RCC 7860 (cell line): ENCODE measurements at places on chromosomes 4 and X.

- no peak for DNase-seq
These were observed 12.4 kb upstream of the TDO2 start for GRCh38 chr4:155891058-155891457.

- no peak for DNase-seq
These were observed 21.1 kb downstream of the PDE6B start for GRCh38 chr4:646460-646859.

- DNase-seq = peak; percentile 84
These were observed 14.4 kb downstream of the CHIC1 start for GRCh38 chrX:73577361-73577760.

DNA sequence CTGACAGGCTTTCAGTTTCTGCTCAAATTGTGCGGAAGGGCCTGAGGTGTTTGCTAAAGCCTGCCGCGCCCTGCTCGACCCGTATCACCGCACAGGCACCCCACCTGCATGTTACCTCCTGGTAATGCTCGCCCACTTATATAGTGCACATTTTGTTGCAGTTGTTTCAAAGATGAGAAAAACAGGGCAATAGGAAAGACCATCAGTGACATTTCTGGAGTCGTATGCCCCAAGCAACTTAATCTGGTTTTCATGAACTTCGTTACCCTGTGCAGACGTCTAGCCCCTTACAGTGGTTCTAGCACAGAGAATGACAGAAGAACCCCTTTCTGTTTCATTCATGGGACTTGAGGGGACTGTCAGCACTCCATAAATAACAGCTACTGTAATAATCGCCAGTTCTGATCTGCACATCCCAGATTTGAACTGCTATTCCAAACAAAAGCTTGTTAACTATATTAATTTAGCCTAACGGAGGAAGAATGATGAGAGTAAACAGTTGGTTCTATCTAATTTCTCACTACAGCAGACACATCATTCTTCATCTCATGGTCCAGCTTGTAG is 940 bp upstream of the DCTD start:
- no peak for DNase-seq

- no peak for DNase-seq
These were observed 48.5 kb upstream of the NRK start for GRCh38 chrX:105773801-105774200.

- peak; percentile 3 for DNase-seq
These were observed 138.3 kb upstream of the PUDP start for GRCh38 chrX:7286168-7286837.

GRCh38 chr4:101200561-101200960 is 146.8 kb downstream of the PPP3CA start:
- peak; percentile 92 for DNase-seq

DNA sequence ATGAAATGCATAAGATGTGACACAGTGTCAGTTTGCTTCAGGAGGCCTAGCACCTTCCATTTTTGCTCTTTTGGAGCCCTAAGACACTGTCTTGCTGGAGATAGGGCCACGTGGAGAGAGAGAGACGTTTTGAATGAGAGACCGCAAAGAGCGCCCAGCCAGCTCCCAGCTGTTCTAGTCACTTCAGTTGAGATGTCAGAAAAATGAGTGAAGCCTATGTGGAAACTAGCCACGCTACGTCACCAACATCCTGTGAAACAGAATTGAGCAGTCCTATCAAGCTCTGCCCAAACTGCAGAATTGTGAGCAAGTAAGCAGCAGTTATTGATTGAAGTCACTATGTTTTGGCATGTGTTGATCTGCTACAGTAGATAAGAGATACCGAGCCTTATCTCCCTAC is 13.1 kb downstream of the GPR82 start:
- no peak for DNase-seq

DNA sequence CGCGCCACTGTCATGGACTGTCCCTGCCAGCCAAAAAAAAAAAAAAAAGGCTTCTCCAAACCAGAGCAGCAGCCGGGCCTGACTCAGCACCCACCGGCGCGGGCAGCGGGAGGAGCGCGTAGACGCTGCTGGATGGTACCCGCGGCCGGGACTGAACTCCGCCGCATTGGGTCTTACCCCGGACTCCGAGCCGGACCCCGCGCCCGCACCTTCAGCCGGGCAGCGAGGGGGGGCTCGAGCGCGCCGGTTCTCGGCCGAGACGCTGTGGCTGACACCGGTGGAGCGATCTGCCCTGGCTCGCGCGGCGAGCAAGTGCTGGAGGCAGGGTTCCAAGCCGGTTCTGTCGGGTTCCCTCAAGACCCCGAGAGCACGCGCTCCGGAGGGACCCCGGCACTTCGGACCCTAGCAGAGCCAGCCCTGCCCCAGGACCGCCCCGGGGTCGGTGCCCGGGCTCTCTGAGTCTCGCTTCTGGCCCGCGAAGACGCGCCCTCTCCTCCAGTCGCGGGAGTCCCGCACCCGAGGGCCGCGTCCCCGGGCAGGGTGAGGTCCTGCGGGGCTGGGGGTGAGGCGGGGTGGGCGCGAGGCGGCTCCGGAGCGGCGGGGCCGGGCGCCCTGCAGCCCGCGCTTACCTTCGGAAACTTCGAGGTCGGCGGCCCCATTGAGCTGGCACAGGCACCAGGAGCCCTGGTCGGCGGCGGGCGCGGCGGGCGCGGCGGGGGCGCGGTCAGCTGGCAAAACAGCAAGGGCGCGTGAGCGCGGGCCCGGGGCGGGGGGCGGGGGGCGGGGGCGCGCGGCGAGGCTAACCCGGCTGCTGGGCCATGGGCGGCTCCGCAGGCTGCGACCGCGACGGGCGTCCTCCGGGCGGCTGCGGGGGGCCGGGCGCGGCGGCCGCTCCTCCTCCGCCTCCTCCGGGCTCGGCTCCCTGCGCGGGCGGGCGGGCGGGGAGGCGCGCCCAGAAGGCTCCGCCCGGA is 11.8 kb upstream of the MAN2B2 start:
- no peak for DNase-seq

DNA sequence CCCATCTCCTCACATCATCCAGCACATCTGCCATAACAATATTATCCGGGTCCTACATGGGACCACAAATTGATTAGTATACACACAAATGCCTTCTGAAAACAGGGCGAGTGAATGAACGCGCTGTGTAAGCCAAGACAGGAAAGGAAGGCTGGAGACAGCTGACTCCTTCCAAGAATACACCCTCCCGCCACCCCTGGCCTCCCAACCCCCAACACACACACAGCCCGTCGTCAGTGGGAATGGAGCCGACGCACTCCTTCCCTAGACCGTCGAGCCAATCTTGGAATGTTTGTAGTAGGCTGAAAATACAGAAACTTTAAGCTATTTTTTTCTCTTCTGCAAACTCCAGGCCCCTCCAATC is 319 bp upstream of the MAGEH1 start:
- DNase-seq = no peak

GRCh38 chrX:135308345-135308855 is 880 bp upstream of the ETDC start:
- DNase-seq = no peak

GRCh38 chrX:30706216-30706775 is 53.1 kb downstream of the GK start:
- no peak for DNase-seq

DNA sequence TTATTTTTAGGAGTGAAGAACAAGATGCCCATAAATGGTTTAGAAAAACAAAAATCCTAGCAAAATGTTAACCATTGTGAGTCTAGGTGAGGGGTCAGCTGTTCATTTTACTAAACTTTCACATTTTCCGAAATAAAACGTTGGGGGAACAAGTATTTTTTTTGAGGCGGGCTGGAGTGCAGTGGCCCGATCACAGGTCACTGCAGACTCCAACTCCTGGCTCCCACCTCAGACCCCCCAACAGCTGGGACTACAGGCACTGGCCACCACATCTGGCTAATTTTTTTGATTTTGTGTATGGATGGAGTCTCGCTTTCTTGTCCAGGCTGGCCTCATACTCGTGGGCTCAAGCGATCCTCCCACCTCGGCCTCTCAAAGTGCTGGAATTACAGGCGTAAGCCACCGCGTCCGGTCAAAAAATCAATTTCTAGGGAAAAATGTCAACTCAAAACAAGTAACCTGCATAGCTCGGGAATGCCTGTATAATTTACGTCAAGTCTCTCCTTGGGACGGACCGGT is 742 bp upstream of the TAF1 start:
- DNase-seq = no peak

DNA sequence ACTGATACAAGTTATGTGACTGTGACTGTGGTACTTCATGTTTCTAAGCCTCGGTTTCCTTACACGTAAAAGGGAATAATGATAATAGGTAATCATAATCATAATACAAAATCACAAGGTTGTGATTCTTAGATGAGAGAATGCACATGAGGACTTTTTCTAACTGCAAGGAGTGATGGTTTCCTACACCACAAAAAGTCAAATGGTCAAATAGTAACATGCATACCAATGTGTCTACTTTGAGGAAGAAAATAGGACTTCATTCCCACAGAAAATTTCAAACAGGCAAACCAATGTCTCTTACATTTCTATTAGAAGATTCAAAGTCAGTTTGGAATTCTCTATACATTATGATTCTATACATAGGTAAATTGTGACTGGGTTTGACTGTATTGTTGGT is 368.7 kb upstream of the FTHL17 start:
- no peak for DNase-seq

DNA sequence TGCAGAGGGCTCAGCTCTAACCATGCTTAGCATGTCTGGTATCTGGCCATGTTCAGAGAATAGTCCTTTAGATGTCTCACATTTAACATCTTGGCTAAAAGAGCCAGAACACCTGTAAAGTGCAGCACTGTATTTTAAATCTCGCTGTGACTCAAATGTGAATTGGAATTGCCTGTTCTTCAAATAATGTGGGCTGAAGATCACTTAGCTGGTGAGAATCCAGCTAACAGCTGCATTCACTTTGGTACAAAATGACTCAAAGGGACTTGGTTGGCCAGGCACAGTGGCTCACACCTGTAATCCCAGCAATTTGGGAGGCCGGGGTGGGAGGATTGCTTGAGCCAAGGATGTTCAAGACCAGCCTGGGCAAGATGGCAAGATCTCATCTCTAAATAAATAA is 63.5 kb upstream of the PLAC8 start:
- no peak for DNase-seq

GRCh38 chr4:110139815-110140214 is 58.6 kb downstream of the ELOVL6 start:
- DNase-seq = no peak

- DNase-seq = no peak
These were observed 80.4 kb upstream of the GRPR start for GRCh38 chrX:16042980-16043379.

DNA sequence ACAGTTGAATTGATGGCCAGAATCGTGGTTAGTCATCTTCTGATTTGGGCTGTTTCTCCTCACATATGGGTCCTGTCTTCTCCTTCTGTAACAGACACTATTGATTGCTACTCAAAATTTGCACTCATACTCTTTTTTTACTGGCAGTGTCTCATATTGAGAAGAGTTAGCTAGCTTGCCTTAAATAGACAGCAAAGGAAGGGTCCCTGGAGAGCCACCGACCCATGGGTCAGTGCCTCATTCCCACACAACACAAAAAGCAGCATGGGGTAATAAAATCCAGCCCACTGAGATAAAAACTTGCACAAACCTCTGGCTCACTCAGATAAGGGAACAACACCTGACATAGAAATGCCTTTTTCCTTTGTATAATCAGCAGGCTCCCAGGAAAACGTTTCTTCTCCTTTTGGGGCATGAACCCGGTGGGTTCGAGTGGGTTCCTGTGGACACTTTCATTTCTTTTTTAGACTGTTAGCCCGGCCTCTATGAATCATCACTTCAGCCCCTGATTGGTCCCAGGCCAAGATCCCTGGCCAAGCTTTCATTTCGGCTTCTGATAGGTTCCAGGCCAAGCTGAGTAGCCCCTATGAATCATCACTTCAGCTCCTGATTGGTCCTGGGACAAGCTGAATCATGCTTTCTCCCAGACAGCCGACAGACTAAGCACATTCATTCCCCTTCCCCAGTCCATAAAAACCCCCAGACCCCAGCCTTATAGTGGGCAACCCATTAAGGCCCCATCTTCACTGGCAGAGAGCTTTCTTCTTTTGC is 408.1 kb downstream of the DCAF12L2 start:
- DNase-seq = no peak

DNA sequence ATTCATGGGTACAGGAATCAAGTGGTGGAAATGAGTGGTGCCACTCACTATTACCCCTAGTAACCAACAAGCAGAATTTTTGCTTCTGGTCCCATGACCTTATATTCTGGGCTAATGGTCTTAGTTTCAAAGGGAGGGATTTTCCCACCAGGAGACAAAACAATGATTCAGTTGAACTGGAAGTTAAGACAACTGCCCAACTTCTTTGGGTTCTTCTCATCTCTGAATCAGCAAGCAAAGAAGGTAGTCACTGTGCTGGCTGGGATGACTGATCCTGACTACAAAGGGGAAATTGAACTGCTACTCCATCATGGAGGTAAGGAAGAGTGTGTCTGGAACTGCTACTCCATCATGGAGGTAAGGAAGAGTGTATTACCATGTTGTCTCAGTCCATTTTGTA is 87.2 kb downstream of the IL13RA2 start:
- DNase-seq = no peak

DNA sequence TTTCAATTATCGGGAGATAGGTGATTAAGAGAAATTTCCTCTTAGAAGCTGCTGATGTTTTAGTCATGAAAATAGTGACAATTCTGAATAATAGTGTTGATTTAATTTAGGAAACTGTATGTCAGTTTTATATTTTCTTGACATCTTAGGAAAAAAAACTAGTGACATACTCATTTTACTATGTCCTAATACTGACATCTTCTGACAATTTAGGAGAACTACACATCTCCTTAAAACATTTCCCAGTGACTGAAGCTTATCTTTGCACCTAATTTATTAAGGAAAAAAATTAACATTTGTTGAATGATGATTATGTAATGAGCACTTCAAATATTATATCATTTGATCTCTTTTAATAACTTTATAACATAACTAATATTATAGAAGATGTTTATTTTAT is 42.0 kb upstream of the RBMXL3 start:
- DNase-seq = peak; percentile 8

DNA sequence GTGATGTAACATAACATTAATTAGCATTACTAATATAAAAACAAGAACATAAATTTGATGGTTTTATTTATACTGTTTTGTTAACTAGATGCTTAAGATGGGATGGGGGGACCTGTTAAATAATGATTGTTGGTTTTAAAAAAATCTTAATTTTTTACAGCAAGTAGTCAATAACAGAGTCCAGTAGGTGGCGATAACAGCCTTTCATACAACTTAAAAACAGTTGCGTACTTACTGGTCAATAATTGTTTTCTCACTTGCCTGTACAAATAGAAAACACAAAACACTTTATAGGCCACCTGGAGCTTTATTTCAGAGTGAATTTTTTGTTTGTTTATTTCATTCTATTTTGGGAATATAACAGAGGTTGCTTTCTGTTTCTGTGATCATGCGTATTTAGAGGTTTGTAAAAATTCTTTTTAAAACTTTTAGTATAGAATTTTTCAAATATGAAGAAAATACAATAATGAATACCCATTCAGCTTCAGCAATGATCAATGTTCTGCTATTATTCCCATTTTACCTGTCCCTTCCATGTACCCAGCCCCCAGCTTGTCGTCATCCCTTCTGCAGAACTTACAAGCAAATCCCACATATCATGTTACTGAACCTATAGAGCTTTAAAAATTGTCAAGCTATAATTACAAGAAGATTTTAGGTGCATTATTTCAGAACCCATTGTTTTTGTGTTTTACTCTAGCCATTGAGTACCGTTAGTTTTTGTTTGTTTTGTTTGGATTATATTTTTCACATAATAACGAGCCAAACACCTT is 97.1 kb downstream of the MRPL1 start:
- DNase-seq = peak; percentile 20
